ENCODE measurements at places on chromosomes 6 and 20.

DNA sequence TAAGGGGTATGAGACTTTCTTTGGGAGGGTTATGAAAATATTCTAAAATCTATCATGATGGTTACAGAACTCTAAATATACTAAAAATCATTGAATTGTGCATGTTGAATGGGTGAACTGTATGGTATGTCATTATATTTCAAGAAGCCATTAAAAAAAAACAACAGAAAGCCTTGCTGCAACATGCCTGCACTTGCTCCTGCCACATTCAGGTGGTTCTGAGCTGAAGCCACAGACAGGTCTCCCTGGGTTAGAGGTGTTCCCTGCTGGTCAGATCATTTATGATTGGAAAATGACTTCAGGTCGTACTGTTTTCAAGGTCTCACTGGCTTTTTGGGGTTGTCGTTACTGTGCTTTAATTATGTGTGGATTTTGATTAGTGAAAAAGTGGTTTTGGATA lies 13.3 kb downstream of the GMPR start:
- no peak for DNase-seq

- DNase-seq, result no peak
Measured at GRCh38 chr20:16530201-16530681, 43.0 kb downstream of the KIF16B start.

- no peak for DNase-seq
Measured at GRCh38 chr6:6865611-6866010, 242.2 kb upstream of the RREB1 start.

- peak; percentile 75 for DNase-seq
Measured at GRCh38 chr6:71289039-71289801, 609 bp downstream of the OGFRL1 start.

GRCh38 chr6:38248500-38249234 lies 391.1 kb downstream of the BTBD9 start:
- DNase-seq, result no peak

DNA sequence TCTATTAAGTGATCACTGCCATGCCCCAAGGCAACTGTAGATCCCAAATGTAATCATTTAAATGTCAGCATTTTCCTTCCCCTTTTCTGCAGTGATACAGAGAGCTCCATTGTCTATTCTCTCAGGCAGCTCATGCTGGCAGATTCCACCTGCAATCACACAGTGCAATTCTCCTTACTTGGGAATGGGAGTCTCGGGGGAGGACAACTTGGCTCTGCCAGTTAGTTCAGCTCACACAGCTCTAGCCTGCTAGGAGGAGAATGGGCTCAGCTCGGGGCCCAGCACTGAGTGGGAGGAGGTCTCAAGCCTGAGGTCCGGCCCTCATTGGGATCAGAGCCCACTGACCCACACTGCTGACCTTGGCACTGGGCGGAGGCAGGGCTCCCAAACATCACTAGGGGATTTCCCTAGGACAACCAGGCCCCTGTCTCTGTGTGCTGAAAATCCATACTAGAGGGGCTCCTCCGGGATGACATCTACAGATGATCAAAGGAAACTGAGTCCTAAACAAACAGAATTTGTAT lies 109.2 kb upstream of the ASF1A start:
- DNase-seq, result peak; percentile 54

DNA sequence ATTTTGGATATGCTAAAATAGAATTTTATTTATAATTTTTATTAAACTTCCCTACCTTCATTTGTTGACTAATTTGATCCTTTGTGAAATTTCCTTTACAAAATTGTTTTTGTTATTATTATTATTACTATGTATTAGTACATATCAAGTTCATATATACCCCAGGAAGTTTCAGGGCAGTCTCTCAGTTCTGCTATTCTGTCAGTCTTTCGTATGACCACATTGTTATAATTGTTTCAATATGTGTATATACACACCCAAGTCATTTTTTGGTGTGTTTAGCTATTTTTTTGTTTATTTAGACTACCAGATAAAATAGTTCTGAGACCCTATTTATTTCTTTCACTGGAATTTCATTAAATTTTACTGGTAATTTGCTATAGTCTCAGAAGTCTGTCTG lies 72.1 kb downstream of the NKAIN2 start:
- DNase-seq, result no peak

DNA sequence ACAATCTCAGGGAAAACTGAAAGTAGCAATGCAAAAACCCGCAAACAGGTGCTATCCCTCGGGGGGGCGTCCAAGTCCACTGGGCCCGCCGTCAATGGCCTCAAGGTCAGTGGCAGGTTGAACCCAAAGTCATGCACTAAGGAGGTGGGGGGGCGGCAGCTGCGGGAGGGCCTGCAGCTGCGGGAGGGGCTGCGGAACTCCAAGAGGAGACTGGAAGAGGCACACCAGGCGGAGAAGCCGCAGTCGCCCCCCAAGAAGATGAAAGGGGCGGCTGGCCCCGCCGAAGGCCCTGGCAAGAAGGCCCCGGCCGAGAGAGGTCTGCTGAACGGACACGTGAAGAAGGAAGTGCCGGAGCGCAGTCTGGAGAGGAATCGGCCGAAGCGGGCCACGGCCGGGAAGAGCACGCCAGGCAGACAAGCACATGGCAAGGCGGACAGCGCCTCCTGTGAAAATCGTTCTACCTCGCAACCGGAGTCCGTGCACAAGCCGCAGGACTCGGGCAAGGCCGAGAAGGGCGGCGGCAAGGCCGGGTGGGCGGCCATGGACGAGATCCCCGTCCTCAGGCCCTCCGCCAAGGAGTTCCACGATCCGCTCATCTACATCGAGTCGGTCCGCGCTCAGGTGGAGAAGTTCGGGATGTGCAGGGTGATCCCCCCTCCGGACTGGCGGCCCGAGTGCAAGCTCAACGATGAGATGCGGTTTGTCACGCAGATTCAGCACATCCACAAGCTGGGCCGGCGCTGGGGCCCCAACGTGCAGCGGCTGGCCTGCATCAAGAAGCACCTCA lies 166.3 kb downstream of the DTNBP1 start:
- no peak for DNase-seq

- DNase-seq, result no peak
Measured at GRCh38 chr6:4853349-4853748, 77.1 kb downstream of the CDYL start.

GRCh38 chr20:62449951-62450691 lies 22.8 kb upstream of the RBBP8NL start:
- DNase-seq, result no peak

DNA sequence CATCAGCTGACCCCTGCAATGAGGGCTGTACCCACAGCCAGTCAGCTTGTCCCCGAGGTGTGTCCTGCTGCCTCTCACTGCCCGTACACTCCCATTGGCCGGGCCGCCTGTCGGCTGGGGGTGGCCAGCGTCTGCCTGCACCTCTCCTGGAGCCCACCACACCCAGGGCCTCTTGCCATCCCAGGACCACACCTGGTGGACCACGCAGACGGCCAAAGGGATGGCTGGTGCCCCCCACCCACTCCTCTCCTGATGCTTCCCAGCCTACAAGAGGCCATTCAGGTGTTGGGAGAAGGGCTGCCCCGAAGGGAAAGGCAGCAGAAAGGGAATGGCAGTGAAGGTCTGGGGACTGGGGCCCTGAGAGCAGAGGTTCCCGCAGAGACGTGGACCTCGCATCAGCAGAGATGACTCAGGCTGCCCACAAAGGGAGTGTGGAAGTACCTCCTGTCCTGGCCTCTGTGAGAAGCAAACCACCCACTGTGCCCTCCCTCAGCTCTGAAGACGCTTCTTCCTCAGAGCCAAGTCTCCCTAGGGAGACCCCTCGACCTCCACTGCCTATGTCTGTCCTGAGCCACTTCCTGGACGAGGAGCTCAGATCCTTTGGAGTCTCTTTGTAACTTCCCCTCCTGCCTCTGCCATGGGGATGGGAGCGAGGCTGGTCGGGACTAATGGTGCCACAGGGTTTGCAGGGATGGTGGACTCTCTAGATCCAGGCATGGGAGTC lies 60.9 kb downstream of the PYGB start:
- no peak for DNase-seq

DNA sequence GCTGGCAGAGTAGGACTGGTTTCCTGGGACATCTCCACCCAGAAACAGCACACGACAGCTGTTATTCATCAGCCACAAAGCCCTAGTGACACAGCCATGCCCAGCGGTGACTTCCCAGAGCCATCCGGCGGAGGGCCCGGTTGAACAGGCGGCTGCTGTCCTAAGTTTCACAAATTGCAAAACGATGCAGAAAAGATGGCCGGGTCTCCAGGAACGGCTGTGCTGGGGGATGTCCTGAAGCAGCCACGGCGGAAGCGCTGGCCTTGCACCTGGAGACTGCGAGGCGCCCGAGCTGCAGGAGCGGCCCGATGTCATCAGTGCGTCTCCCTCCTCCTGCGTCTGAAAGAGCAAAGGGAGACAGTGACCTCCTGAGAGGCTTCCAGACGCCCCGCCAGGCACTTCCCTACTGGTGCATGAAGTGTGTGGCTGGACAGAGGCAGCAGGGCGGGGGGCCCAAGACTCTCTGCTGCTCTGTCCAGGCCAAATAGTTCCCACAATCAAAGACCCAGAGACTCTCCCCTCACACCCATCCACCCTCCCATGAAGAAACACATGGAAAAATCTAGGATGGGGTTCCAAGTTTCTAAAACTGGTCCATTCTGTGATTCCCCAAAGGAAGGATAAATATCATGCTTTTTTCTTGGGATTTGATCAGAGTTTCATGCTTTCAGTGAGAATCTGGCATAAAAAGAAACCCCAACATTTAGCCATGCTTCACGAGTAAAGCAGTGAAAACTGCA lies 44.0 kb downstream of the SSR1 start:
- DNase-seq, result no peak

DNA sequence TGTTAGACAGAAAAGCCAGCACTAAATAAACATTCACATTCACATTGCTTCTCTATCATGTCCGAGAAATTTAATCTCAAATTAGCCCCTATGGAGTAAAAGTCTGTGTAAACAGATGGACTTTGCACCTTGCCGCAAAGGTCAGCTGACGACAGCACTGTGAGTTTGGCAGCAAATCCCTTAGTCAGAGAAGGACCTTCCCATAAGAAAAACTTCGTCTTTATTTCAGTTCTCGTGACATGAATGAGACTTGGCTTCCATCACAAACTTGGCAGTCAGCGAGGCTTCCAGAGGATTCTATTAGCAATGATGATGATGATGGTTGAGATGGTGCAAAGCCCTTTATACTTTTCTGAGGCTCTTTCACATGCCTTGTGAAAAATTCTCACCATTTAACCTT lies 133.7 kb upstream of the IFNGR1 start:
- DNase-seq, result no peak

- no peak for DNase-seq
Measured at GRCh38 chr20:51769976-51770615, 1.9 kb upstream of the ATP9A start.

DNA sequence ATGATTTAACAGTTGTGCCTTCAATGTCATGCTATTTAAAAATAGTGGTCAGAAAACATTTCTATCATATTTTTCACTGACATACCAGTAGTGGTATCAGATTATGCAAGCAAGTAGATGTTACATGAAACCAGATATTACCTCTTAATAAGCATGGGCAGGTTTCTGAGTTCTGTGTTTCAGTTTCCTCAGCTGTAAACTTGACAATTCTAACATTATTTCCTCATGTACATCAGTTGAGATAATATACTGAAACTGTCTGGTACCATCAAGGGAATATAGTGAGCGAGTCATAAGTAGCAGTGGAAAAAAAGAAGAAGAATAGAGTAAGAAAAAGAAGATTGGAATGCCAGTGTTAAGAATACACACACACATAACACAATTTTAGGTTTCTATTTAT lies 477.9 kb upstream of the MANEA start:
- no peak for DNase-seq

GRCh38 chr6:4313044-4313686 lies 177.8 kb upstream of the ECI2 start:
- no peak for DNase-seq

GRCh38 chr6:137231895-137232294 lies 12.7 kb upstream of the IFNGR1 start:
- DNase-seq, result no peak

DNA sequence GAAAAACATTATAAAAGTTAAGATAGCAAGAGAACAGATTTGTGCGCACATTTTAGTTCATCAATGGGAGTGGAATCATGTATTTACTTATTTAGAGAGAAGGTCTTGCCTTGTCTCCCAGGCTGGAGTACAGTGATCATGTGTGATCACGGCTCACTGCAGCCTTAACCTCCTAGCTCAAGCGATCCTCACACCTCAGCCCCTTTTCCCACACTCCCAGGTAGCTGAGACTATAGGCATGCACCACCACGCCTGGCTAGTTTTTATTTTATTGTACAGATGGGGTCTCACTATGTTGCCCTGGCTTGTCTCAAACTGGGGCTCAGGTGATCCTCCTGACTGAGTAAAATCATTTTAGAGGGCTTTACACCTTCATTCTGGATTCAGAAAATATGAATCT lies 72.3 kb upstream of the ADGRF1 start:
- no peak for DNase-seq

DNA sequence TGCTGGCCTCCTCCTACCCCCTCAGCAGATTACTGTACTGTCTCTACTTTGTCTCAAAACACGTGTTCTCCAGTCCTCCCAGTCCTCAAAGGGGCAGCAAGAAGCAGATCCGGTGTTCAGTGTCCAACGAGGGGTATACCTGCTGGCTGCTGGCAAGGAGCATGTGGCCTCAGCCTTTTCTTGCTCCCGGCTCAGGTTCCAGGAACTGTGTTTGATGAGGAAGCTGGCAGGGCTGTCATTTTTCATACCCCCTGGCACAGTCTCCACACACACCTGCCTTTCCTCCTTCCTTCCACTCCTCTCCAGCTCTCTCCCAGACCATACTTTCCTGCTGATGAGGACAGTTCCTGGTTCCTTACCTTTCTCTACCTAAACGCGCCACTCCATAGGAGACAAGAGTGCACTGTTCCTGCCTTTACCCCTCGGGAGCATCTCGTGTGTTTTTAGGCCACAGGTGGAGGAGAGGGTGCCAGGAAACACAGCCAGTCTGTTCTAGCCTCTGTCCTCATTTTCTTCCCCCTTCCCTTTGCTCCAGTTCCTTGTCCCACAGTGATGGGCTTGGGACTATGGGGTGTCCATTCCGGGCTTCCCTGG lies 77.2 kb downstream of the SSR1 start:
- no peak for DNase-seq

- DNase-seq, result peak; percentile 94
Measured at GRCh38 chr6:109978174-109979032, at the start of gene GPR6. GPR6 (plus strand) TSS chr6:109978311; CDS start chr6:109979113, 802 bp downstream.

GRCh38 chr20:60453388-60454246 lies 495.4 kb downstream of the CDH26 start:
- peak; percentile 53 for DNase-seq

Data from eye (tissue), 1 donor.